Activated T-cell treated with anti-CD3 and anti-CD28 coated beads, Interleukin-2, amount 50 U/mL, for 4 hours (primary cell): ENCODE measurements at places on chromosomes 13 and 19. TPM values are rescaled to one million over a fixed set of nuclear protein-coding genes. Genes with fewer than 3 reads are reported as not detected.

DNA sequence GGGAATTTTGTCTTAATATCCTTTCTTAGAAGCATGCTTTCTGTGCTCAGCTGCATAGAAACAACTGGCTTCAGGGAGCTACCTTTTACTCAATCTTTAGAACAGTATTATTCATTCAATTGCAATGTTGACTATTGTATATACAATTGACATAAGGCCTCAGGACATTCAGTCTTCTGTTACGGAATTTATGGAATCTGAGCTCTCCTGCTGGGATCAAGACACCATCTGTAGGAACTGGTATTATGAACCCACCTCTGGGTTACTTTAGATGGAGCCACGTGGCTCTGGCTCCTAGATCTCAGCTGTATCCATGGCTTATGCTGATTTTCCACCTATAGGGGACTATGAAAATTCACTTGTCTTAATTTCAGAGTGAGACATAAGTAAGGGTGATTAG, 716.2 kb upstream of the GPC6 start:
- DNase-seq = no peak

DNA sequence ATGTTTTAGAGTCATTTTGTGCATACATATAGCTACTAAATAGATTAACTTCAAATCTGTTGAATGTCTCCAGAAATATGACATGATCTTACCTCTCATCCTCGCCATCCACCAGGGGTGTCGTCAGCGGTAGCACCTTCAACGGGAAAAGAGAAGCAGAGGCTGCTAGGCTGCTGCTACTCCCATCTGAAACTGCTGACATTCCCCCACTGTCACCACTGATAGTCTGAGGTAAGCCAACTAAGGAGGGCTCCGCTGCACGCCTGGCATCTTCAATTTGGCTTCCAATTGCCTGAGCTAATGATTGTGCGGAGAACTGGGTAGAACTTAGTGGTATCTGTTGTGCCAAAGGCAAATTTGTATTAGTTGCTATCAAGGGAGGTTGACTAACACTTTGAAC, 3.1 kb downstream of the TSC22D1 start:
- DNase-seq = no peak

DNA sequence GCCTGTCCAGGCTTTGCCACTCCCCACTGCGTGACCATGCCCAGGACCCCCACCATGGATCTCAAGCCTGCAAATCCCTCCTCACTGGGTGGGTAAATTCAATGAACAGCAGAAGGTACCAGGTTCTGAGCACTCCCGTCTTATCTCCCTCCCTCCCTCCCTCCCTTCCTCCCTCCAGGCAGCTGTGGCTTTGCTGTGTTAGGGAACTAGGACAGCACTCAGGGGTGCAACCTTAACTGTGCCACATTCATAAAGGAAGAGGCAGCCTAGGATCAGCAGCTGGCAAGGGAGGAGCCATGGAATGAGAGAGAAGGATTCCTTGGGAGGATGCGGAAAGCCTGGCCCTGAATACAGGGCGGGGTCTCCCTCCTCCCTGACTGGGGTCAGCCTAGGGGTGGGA, 5.6 kb downstream of the CEACAM4 start:
- no peak for DNase-seq

- DNase-seq = no peak
Observed at GRCh38 chr13:77377016-77377415, 50.1 kb upstream of the MYCBP2 start.

Gene TRPC4
- total RNA-seq = not detected
